ENCODE measurements at places on chromosomes 16 and 17.

DNA sequence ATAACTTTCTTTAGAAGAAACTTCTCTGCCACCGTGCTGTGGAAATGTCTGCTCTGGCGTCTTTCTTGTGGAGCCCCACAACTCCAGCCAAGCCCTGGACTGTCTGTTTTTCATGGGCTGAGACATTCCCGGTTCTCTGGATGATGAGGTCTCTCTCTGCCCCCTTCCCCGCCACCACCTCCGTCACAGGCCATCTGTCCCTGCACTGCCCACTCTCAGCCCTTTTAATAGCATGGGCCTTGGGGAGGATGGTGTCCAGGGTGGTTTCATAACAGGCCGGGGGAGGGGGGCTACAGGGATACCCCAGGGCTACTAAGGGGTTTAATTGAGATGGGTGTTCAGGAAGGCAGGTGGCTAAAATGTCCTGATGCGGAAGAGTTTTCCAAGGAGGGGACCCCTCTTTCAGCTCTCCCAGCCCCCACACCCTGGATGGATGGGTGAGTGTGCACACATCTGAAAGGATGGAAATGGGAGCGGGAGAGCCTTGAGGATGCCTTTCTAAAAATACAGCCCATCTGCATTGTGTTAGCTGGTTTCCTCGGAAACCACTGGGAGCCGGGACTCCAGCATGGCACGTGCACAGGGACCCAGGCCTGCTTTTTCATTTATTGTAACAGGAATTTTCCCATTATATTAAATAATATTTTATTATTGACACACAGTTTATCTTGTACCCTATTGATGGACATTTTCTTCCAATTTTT, 14.6 kb upstream of the NDRG4 start:
- no peak for DNase-seq

DNA sequence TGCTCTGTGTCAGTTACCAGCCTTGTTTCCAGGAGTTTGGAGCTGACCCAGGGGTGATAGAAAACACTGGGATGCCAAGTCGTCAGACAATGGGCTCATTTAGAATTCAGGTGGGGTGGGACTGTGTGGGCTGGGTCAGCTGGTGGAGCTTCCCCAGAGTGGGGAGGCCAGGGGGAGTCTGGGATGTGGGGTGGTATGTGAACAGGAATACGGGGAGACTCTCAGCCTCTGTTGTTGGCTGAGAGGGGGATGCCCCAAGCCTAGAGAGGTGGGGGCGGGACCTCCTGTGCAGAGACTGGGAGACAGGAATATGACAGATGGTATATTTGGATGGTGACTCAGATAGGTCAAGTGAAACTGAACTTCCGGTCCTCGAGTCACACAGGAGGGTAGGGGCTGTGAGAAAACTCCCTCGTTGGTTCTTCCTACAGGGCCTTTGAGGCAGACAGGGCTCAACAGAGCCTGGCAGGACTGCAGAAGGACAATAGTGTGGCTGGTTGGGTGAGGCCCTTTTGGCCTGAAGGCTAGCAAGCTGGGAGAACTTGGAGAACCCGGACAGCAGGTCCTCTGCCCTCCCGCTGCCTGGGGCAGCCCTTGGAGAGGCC, 23.7 kb downstream of the CDH1 start:
- DNase-seq, result no peak

GRCh38 chr17:43608313-43608712, 53.4 kb downstream of the MEOX1 start:
- no peak for DNase-seq

- DNase-seq, result no peak
These were observed 1.7 kb downstream of the MT2A start for GRCh38 chr16:56610017-56610608.

DNA sequence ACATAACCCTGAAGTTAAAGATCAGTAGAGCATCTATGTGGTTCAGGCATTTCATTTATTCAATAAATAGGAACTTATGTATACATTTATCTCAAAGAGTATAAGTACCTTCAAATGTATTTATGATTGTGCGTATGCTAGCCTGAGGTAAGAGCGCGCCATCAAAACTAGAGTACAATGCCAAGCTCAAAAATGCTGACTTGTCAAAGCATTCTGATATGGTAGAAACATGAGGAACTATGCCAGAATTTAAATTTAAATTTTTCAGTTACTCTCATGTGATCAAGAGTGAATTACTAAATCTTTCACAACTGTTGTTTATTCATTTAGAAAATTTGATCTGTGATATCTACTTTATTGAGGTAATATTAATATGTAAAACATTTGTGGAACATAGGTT, 225.5 kb upstream of the CDH8 start:
- DNase-seq, result no peak

All from vagina (tissue), 2 donors.